ENCODE measurements at places on chromosomes 2 and 18. TPM values are rescaled to one million over a fixed set of nuclear protein-coding genes. Genes with fewer than 3 reads are reported as not detected.

DNA sequence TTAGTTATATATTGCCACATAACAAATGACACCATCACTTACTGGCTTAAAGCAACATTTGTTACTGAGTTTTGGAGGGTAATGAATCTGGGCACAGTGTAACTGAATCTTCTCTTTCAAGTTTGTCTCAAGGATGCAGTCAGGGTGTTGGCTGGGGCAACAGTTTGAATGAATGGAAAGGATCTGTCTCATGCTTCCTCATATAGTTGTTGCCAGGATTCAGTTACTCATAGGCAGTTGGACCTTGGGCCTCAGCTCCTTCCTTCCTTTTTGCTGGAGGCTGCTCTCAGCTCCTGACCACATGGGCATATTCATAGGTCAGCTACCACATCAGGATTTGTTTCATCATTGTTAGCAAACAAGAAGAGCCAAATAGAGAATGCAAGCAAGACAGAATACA lies 466.1 kb upstream of the MC4R start:
- no peak for DNase-seq

PDCD1 gene
- total RNA-seq: 8.3 TPM

DNA sequence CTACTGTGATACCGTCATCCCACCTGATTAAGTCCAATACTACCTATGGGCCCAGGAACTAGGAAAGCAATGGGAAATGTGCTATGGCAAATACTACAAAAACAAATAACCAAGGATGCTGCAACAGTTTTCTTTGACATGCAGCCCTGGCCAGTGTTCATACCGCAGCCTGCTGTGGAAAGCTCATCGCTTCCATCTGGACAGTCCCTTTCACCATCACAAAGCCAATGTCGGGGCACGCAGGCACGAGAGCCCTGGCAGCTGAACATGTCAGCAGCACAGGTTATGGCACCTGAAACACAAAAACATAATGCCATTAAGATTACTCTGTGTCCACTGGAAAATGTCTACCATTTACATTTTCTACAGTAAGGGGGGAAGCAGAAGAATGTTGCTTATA lies 1621.1 kb downstream of the LRP1B start:
- no peak for DNase-seq

DNA sequence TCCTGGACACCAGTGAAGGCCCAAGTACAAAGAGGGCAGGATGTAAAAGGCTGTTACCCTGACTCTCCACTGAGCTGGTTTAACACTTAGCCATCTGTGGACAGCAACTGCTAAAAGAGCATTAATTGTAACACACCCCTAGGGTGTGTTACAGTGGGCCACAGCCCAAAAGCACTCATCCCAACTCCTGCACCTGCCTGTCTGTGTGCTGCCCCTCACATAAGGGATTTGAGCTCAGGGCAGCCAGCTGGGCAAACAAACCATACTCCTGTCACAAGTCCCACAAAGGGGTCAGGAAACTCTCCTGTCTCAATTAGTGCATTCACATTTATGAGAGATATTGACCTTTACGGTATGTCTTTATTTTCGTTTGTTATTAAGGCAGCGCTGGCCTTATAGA lies 833.1 kb upstream of the NXPH2 start:
- DNase-seq: no peak

Data from activated naive CD4-positive, alpha-beta T cell treated with anti-CD3 and anti-CD28 coated beads for 36 hours (primary cell).